ENCODE measurements at places on chromosomes 5 and 9. TPM values are rescaled to one million over a fixed set of nuclear protein-coding genes. Genes with fewer than 3 reads are reported as not detected.

GRCh38 chr5:169762338-169763095 lies 125.4 kb downstream of the DOCK2 start:
- DNase-seq = peak; percentile 28

SPATA6L gene
- total RNA-seq = 1.2 TPM

DNA sequence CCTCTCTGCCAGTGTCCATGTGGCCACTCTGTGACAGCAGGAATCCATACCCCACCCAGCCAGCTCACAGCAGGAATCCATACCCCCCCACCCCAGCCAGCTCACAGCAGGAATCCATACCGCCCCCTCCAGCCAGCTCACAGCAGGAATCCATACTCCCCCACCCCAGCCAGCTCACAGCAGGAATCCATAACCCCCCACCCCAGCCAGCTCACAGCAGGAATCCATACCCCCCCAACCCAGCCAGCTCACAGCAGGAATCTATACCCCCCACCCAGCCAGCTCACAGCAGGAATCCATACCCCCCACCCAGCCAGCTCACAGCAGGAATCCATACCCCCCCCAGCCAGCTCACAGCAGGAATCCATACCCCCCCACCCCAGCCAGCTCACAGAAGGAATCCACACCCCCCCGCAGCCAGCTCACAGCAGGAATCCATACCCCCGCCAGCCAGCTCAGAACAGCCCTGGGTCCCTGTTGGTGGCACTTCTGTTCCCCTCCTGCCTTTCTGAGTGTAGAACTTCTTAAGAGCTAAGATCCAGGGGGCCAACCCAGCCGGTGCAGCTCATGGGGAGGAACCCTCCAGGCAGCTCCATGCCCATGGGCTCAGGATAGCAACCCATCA lies 8.4 kb upstream of the RXRA start:
- no peak for DNase-seq

DNA sequence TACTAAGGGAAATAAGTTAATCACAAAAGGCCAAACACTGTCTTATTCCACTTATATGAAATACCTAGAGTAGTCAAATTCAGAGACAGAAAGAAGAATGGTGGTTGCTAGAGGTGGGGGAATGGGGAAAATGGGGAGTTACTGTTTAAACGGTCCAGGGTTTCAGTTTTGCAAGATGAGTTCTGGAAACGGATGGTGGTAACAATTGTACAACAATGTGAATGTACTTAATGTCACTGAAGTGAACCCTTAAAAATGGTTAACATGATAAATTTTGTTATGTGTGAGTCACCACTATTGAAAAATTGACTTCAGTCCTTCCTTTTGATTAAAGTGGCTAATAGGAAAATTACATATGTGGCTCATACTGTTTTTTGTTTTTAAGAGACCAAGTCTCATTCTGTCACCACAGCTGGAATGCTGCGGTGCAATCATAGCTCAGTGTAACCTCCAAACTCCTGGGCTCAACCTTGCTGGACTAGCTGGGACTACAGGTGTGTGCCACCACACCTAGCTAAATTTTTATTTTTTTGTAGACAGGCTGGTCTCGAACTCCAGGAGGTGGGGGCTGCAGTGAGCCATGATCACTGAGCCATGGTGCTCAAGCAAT lies 8.7 kb downstream of the UBQLN1 start:
- DNase-seq = no peak

ORM2 gene
- total RNA-seq = not detected

GRCh38 chr9:13501018-13501417 lies 221.5 kb upstream of the MPDZ start:
- DNase-seq = no peak

GRCh38 chr5:76084496-76085242 lies 1.5 kb downstream of the SV2C start:
- no peak for DNase-seq

All from fibroblast of lung (primary cell).